ENCODE measurements at places on chromosomes 1 and 21.

DNA sequence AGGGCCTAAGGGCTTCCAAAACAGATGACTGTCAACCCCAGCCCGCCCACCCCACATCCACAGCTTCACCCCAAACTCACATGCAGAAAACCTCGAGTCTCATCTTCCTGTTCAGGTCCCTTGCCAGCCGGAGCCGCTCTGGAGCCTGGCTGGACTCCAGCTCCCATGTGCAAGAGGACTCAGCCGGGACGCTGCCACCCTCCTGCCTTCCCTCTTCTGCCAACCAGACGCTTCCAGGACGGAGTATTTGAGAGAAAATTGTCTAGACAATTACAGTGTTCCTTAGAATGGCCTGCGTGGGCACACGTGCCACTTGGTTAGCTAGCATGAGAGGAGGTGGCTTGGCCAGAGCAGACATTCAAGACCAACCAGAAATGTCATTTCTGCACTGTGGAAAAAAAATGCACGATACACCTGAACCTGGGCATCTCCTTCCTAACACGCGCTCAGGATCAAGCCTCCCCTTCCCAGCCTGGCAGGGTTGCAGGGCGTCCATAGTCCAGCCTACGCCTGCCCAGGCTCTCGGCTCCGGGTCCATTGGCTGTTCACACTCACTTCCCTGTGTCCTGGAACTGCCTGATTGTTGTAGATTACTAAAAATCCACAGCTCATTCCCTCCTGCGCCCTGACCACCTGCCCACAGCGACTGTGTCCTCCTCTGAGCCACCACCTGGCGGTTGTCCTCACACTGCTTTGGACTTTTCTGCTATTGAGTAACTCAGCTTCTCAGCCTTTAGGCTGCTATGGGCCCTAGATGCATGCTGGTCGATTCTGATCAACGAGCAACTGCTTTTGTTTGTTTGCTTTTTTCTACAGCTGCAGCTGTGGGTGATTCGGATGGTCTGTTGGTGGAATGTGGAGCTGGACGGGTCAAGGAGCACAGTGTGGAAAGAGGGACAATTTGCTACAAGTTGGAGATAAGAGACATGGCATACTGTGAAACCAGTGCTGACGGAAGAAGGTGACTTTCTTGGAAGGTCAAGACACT lies at the start of gene CLDN14:
CLDN14 (minus strand) TSS at position 708 of the 988 bp plus-strand sequence. CDS start 18,427 bp downstream, outside the sequence.
- no peak for DNase-seq

DNA sequence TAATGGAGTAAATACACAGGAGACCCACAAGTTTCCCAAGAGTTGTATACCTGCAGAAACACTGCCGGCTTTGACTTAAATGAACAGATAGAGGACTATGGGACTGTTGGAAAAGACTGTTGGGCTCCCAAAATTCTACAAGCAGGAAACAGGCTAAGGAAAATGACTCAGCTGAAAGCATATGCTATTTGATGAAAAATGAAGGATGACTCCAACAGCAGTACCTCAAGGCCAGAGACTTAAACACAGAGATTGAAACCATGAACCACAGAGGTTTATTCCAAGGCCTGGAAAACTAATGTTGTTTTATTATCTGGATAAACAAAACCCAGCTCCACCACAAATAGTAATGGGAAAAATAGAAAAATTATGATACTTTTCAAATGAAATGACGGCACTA lies 187.7 kb downstream of the TNFSF18 start:
- DNase-seq: no peak

GRCh38 chr1:93629101-93630059 lies 52.3 kb downstream of the BCAR3 start:
- DNase-seq: no peak

DNA sequence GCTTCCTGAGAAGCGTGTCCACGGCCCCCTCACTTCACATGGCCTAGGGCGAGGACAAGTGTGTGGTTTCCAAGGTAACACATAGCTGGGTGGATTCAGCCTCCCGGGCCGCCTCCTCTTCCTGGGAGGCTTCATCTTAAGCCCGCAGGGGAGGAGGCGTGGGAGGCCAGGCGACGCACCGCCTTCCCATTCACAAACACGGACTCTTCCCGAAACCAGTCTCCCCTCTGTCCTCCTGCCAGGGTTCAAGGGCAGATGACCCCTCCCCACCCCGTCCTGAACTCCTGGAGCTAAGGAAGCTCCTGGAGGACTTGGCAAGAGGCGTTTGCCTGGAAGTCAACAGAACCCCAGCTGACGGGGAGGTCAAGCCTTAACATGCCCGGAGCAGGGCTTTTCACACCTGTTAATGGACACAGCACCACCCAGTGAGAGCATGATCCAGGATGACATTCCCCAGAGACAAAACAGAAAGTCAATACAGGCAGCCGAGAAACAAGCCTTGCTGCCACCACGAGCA lies 56.7 kb downstream of the KCNN3 start:
- DNase-seq: no peak

- DNase-seq: peak; percentile 8
These were observed 550.9 kb downstream of the SMYD3 start for GRCh38 chr1:245956225-245956624.

- DNase-seq: no peak
These were observed 2.3 kb upstream of the MED18 start for GRCh38 chr1:28326515-28326914.

DNA sequence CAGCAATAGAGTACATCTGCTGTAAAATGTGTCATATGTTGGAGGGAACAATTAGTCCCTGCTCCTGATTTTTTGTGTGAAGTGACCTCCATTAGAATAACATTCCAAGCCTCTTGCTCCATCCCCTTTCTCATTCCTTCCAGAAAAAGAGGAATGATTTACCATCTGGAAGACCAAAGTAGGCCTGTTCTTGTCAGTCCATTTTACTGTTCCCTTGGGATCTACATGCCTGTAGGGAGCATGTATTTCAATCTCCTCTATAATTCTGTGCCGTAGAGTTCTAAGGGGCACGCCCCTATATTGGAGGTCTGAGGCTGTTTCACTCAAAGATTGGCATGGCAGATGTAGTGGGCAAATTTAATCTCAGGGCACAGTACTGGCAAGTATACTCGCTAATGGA lies 48.8 kb upstream of the MAN1A2 start:
- DNase-seq: no peak

- DNase-seq: no peak
These were observed 13.5 kb downstream of the SLC37A1 start for GRCh38 chr21:42527127-42527488.

DNA sequence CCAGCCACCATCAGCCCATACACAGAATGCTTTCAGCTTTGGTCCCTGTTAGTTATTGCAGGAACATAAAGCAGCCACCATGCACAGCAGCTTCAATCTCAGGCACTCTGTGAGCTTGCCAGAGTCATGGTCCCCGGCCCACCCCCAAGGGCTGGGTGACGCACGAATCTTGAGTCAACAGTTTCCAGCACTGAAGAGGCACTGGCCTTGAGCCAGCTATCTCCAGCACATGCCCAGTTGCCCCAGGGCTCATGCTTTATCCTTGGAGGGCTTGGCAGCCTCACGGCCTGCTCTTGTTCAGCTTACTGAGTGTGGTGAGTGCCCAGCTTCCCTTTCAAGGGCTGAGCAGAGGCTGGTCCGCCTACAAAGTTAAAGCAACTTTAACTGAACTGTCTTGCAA lies 200.7 kb upstream of the RAB4A start:
- DNase-seq: no peak

DNA sequence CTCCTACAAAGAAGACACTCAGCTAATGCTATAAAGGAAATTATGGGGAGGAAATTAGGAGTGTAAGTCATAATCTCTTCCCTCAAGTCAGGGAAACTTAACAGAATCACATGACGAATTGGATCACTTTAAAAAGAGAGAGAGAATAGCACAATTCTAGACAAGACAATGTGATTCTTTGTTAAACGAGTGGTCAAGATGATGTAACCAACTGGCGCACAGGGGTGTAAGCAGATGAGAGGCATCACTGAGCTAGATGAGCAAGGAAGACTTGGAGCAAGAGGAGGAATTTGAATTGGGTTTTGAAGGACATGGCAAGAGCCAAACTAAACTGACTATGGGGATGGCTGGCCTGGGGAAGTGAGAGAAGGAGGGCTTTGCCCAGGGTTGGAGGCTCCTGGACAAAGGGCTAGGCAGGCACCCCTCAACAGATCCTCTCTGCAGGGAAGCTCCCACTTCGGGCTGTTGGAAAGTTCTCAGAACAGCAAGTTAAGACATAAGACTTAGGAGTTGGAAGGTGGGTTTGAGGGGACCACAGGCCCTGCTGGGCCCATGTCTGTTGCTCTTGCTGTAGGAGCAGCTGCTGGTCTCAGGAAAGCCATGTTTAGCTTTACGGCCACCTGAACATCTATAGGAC lies 123.9 kb upstream of the GRIK3 start:
- DNase-seq: no peak

DNA sequence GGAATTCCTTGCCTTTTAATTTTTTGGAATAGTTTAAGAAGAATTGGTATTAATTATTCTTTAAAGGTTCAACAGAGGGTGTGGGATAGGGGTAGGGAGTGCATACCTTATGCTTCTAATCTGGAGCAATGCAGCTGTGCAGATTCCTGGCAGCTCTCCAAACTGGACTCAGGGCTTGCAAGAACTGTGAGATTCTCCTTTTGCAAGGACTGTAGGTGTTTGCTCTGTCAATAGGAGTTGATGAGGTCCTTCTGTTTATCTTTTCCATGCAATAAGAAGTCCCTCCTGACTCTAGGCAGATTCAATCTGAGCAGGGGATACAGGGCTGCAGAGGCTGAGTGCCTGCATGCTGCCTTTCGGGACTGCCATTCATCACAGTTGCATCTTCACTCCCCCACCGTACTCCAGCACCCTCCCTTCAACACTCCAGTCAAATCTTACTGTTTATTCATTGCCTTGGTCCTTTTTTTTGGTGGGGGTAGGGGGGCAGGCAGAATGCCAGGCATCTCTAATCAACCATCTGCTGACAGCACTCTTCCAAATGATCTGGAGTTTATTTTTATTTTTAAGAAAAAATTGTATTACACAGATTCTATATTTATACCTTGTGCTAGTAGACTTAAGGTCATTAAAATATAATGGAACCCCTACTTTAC lies 122.3 kb downstream of the DISC1 start:
- DNase-seq: no peak

GRCh38 chr1:20632386-20632785 lies 872 bp upstream of the PINK1 start:
- no peak for DNase-seq

DNA sequence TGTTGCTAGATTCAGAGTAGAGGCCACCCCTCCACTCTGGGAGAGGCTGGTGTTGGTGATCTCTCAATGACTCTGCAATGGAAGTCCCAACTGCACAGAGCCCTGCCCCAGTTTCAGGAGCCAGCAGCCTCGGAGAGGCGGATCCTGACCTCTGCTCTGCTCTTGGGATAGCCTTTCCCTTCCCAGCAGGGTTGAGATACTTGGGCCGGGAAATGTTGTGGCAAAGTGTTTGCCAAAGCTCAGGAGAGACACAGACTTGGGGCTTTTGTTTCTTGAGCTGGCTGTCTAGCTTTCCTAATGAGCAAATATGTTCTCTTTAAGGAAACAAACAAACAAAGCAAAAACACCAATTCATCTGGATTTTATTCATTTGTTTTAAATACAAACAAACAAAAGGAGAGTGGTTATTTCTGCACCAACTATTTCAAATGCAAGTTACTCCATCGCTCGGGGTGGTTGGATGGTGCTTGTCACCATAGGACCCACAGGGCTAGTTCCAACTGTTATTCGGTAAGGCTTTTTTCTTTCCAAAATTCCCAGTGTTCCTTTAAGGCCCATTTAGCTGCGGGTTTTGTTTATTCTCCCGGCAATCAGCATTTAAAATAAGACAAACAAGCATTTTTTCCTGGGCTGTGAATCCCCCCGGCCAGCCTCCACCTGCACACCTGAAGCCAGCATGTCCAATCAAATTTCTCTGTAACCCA lies 193.9 kb upstream of the LMO4 start:
- DNase-seq: no peak

GRCh38 chr1:46083579-46083978 lies 48.9 kb downstream of the PIK3R3 start:
- DNase-seq: no peak

- DNase-seq: no peak
These were observed 12.6 kb downstream of the FLG2 start for GRCh38 chr1:152347116-152347728.

GRCh38 chr1:215710036-215710898 lies 143.2 kb downstream of the KCTD3 start:
- no peak for DNase-seq

GRCh38 chr1:167206166-167206835 lies 14.4 kb upstream of the POU2F1 start:
- no peak for DNase-seq

DNA sequence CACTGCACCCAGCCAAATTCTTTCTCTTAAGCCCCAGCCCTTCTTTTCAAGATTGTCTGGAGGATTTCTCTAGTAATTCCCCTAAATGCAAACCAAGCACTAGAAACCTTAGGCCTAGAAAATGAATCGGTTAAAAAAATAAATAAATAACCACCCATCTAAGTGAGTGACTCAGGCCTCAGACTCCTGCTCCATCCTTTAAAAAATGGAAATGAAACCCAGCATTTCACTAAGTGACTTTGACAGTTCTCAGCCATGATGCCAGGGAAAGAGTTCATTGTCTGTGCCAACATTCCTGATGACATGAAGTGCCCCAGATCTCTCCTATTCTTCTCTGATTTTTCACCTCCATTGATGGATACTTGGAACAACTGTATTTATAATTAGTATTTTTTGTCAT lies 415.2 kb upstream of the DAB1 start:
- DNase-seq: no peak

- DNase-seq: no peak
These were observed 104.7 kb downstream of the AKT3 start for GRCh38 chr1:243745356-243745755.

DNA sequence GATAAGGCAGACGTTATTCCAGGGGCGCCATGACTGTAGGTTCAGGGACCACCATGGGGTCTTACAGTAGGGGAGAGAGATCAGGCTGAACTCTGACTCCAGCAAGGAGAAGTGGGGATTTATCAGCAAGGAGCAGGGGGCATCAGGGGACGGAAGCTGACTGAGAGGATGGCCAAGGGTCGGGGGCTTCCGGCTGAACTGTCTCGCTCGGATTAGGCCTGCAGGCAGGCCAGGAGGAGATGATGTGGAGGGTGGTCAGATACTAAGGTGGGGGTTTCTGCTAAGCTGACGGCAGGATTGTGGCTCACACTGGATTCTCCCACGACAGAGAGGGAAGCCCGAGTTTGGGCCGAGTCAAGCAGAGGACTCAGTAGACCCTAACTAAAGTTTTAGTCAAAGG lies 186.9 kb upstream of the VAMP3 start:
- DNase-seq: no peak

GRCh38 chr1:11648732-11649158 lies 5.5 kb downstream of the FBXO2 start:
- DNase-seq: peak; percentile 13

DNA sequence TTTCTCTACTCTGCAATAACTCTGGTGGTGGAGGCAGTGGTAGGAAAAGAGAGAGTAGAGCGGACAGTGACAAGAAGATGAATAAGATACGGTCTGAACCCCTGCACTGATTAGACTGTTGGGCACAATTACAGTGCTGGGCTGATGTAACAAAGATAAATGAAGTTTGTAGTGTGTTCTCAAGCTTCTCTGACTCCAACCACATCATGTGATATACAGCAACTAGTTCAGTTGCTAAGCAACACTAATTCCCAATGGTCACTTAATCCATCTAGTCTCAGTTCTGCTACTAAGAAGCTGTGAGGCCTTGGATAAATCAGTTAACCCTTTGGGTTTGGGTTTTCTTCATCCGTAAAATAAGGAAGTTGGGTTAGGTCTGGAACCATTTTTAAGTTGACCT lies 17.3 kb downstream of the DDR2 start:
- no peak for DNase-seq

GRCh38 chr1:86950712-86951419 lies 36.4 kb downstream of the HS2ST1 start:
- DNase-seq: no peak

GRCh38 chr21:30146558-30147282 lies 19.9 kb downstream of the CLDN17 start:
- DNase-seq: no peak

Measured in stimulated activated CD8-positive, alpha-beta memory T cell treated with anti-CD3 and anti-CD28 coated beads, Interleukin-12 subunit alpha, Interleukin-12 subunit beta, amount 100 ng/mL, for 4 hours (primary cell).